ENCODE measurements at places on chromosomes 6 and 20.
A peak's percentile ranks its signal among the peaks of the same experiment; 100 is the strongest.

DNA sequence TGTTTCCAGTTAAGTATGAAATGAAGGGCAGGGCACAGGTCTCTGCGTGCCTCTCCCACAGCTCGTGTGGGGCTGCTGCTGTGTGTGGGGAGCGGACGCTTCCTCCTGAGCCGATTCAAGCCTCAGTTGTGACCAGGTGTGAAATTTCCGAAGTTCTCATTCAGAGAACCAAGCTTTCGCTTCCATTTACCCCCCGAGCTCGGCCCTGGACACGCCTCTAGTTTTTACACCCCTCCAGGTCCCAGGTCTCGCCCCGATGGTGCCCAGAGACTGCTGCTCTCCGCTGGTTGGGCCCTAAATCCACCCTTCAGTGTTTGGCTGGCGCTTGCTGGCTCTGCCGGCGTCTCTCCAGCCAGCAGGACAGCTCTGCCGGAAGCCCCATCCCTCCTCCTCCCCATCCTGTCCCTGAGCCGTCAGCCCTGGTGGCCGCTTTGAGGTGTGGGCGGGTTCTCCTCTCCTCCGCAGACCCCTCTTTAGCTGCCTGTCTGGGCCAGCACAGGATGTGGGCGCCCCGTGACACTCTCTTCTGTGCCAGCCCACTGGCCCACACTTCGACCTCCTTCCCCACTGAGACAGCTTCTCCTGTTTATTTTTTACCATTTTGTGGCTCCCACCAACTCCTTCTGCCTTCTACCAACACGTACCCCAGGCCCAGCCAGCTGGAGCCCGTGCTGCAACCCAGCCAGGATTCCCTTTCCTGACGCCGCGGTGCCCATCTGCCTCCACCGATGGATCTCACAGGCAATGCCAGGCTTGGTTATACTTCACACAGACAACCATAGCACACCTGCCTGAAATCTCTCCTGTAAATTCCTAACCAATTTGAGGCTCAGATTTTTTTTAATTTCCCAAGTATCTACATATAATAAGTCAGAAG lies 142.8 kb downstream of the DLL1 start:
- peak; percentile 72 for DNase-seq

DNA sequence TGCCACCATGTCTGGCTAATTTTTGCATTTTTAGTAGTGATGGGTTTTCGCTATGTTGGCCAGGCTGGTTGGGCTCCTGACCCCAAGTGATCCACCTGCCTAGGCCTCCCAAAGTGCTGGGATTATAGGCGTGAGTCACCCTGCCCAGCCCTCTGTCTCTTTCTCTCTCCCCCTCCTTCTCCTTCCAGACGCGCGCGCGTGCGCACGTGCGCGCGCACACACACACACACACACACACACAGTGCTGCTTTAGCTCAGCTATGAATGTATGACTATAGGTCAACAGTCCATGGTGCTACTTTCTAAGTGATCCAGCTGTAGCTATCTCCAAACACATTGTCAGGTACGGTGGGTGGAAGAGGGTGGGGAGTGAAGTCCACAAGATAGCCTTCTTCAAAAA lies 449.5 kb downstream of the PHF3 start:
- DNase-seq: no peak

GRCh38 chr20:9516234-9516871 lies 2.0 kb downstream of the LAMP5 start:
- DNase-seq: no peak

DNA sequence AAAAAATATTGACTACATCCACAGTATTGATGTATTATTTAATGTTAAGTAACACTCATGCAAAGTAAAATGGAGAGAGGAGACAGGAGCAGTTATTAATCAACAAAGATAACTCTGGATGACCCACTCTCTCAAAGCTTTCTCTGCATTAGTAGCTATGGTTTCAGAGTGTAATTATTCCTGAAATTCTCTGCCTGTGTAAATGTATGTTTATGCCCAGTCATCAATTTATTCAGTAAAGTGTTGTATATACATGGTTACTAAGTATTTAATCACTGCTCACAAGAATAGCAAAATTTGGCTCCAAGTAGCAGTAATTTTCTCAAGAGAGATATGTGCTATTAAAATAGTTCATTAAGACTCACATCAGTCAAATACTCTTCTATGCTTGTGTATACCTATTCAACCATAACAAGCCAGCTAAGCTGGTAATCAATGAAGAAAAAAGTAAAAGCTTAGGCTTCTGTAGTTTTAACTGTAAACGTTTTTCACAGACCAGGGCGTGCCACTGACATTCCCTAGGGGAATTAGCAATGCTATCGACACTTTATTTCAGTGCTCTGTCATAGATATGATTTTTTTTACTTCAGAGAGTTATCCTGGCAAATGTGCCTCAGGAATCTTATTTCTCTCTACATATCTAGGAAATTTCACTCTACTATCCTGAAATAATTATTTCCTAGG lies 54.0 kb upstream of the RAB32 start:
- DNase-seq: no peak

- DNase-seq: no peak
These were observed 152.9 kb downstream of the JARID2 start for GRCh38 chr6:15398633-15399275.

DNA sequence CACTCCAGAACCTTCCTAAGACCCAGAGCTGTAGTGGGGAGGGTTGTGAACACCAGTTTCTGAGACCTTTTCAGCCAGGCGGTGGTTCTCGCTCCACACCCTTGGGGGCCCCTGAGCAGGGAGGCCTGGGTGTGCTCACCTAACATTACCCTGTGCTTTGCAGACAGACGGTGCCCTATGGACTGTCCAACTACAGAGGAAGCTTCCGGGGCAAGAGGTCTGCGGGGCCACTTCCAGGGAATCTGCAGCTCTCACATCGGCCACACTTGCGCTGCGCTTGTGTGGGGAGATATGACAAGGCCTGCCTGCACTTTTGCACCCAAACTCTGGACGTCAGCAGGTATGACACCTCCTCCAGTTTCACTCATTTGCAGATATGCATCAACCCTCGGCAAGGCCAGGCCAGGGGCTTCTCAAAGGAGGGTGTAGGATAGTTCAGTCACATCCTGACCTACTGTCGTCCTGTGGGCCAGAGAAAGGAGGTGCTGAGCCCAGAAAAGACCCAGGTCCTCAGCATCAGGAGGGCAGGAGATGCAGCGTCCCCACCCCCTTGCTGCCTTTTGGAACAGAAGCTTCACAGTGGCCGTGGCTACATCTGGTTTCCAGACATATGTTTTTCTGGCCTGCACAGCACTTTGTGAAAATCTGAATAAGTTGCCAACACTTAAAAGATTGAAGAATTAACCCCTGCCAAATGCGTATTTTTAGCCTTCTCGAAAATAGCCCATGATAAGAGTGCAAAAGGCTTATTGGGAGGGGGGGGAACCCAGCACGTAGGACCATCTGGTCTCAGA lies 20.6 kb downstream of the EDN3 start:
- no peak for DNase-seq

DNA sequence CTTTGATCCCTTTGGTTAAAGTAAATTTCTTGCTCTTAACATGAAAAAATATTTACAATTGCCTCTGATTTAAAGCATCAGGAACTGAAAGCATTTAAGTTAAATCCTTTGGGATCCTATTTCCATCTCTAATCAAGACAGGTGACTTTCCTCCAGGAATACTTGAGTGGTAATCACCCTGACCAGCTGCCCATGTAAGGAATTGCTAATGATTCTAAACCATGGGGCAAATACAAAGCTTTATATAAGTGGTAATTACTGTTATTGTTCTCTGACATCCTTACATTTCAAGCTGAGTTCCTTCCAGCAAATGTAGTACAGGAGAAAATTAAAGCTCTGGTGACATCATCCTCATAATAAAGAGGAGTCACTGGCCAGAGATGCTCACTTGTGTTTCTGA lies 100.6 kb downstream of the CRYBG1 start:
- DNase-seq: no peak

DNA sequence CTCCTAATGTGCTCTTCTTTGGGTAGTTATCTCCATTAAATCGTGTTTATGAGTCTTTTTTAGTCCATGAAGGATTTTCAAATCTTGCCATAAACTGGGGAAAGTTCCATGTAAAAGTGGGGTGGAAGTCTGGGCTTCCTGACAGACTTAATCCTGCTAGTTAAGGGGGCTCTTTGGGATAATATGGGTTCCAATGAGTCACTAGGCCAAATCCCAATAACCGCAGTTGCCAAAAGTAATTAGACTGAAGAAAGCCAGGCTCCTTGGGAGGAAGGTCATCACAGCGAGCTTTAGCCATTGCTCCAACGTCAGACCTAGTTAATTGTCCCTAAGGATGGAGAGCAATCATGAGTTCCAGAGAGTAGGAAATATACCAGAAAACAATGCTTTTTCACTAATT lies 10.8 kb downstream of the RSPO3 start:
- no peak for DNase-seq

All from stimulated activated naive CD8-positive, alpha-beta T cell treated with anti-CD3 and anti-CD28 coated beads, Interleukin-15, Interleukin-2, amounts not matched to agents 100 U/mL and 50 U/mL, for 24 hours (primary cell).